ENCODE measurements at places on chromosomes 5 and 9. TPM values are rescaled to one million over a fixed set of nuclear protein-coding genes. Genes with fewer than 3 reads are reported as not detected.

ABO gene
- total RNA-seq = 0.13 TPM

DNAJB5 gene
- total RNA-seq = 17.8 TPM

NUTM2F gene
- total RNA-seq = not detected

CYLC2 gene
- not detected for total RNA-seq

SLC6A18 gene
- total RNA-seq = not detected

ADAMTSL2 gene
- 4.7 TPM for total RNA-seq

SLC35A4 gene
- total RNA-seq = 10.1 TPM

PLPP7 gene
- total RNA-seq = 52.4 TPM
